ENCODE measurements at places on chromosomes 7 and 10. TPM values are rescaled to one million over a fixed set of nuclear protein-coding genes. Genes with fewer than 3 reads are reported as not detected.

The GPER1 gene
- 0.83 TPM for total RNA-seq

The TLX1 gene
- not detected for total RNA-seq

The PLXDC2 gene
- 2.1 TPM for total RNA-seq

The TRIM74 gene
- total RNA-seq, result not detected

The BET1 gene
- total RNA-seq, result 22.5 TPM

The SPDYE2 gene
- 0.12 TPM for total RNA-seq

The DNAJB9 gene
- 69.2 TPM for total RNA-seq

The PALD1 gene
- total RNA-seq, result 1.1 TPM

The HOXA4 gene
- not detected for total RNA-seq

The SSC4D gene
- total RNA-seq, result 0.68 TPM

The ACTL6B gene
- not detected for total RNA-seq

The PTF1A gene
- total RNA-seq, result not detected

The FAM237B gene
- not detected for total RNA-seq

The CDK13 gene
- 42.8 TPM for total RNA-seq

The LRRC18 gene
- total RNA-seq, result not detected

The CHRM2 gene
- total RNA-seq, result not detected

The CNTNAP2 gene
- not detected for total RNA-seq

The RGS10 gene
- total RNA-seq, result 20.0 TPM

The STEAP4 gene
- total RNA-seq, result 0.08 TPM

The PNLIP gene
- not detected for total RNA-seq

The SLIT1 gene
- total RNA-seq, result 0.35 TPM

The IL6 gene
- 32.2 TPM for total RNA-seq

The JAKMIP3 gene
- 0.08 TPM for total RNA-seq

The NPY4R gene
- 0.15 TPM for total RNA-seq

The CAV1 gene
- 153 TPM for total RNA-seq

The EVX1 gene
- not detected for total RNA-seq

The NRAP gene
- total RNA-seq, result under 0.01 TPM

The STEAP1 gene
- total RNA-seq, result 53.9 TPM
